Endothelial cell (in vitro differentiated cells): ENCODE measurements at places on chromosomes 6 and 20.

DNA sequence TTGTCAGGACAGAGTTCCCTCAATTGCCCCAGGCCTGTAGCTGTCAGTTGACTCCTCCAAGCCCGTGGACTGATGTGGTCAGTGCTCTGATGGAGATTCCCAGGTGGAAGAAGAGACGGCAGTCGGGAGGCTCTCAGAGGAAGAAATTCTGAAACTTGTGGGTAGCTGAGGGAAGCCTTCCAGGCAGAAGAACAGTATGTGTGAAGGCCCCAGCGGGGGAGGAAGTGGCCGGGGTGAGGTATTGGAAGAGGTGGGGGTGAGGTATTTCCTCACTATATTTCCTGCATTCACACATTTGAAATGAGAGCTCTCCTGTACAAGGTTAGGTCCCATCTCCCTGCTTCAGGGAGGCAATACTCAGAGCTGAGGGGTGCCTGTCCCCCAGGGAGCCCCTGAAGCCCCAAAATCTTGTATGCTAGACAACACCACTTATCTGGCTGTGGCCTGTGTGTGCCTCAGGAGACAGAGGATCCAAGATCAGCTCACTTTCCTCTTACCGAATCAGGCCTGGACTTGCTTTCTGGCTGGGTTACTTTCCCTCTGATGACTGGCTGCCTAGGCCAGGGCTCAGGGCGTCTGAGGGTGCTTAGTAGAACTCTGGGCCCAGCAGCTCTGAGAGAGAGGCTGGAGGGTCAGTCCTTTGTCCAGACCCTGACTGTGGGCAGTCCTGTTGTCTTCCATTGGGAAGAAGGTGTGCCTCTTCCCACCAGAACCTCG is 49.3 kb upstream of the MYL9 start:
- peak overlapping the region; percentile 33 for H3K4me3 ChIP-seq
- peaks cover 27% of the 10 kb centered on the region for H3K36me3 ChIP-seq
- peaks cover 10% of the 10 kb centered on the region for H3K27me3 ChIP-seq

GRCh38 chr6:137590684-137591083 is 96.5 kb upstream of the OLIG3 start:
- no peaks in the 10 kb centered on the region for H3K4me1 ChIP-seq
- H3K27me3 ChIP-seq, result peaks cover 2% of the 10 kb centered on the region
- H3K4me3 ChIP-seq, result no peak overlapping the region
- H3K36me3 ChIP-seq, result no peaks in the 10 kb centered on the region
- no peak for DNase-seq

- H3K4me1 ChIP-seq, result peaks cover 24% of the 10 kb centered on the region
- H3K4me3 ChIP-seq, result no peak overlapping the region
- peaks cover 2% of the 10 kb centered on the region for H3K36me3 ChIP-seq
- H3K27ac ChIP-seq, result no peak overlapping the region
- no peak for DNase-seq
These were observed 174.5 kb downstream of the CDC5L start for GRCh38 chr6:44561832-44562665.

- DNase-seq, result no peak
- peaks cover 28% of the 10 kb centered on the region for H3K4me1 ChIP-seq
- no peak overlapping the region for H3K27ac ChIP-seq
- H3K4me3 ChIP-seq, result no peak overlapping the region
These were observed 280.6 kb upstream of the PRDM1 start for GRCh38 chr6:105805501-105806023.

DNA sequence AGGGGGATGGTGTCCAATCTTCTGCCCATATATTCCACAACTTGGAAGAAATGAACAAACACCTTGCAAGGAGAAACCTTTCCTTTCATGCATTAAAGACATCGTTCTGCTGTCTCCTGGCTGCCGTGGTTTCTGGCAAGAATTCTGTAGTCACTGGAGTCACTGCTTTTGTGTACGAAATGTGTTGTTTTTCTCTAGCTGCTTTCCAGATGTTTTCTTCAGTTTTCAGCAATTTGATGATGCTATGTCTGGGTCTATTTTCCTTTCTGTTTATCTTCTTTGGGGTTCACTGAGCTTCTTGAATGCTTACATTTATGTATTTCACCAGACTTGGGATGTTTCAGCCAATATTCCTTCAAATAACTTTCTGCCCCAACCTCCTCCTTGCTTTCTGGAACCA is 40.6 kb upstream of the SLCO4A1 start:
- DNase-seq, result no peak
- no peak overlapping the region for H3K27ac ChIP-seq
- no peak overlapping the region for H3K4me3 ChIP-seq
- H3K4me1 ChIP-seq, result peaks cover 3% of the 10 kb centered on the region
- H3K36me3 ChIP-seq, result no peaks in the 10 kb centered on the region

DNA sequence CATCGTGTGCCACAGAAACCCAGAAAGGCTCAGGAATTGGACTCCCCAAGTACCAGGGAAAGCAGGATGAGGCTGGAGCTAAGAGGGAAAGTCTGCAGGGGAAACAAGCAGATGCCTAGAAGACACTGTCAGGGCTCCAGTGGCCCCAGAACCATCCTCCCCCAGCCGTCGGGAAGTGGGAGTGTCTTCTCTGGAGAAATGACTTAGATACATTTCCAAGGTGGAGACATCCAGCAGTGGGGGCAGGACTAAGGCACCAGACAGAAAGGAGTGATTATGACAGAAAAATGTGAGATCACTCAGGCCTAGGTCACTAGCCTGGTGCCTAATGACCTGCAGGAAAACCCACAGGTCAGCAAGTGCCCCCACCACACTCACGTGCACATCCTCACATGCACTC is 36.0 kb upstream of the VSX1 start:
- H3K4me3 ChIP-seq, result no peak overlapping the region
- DNase-seq, result no peak
- H3K4me1 ChIP-seq, result no peaks in the 10 kb centered on the region
- H3K27me3 ChIP-seq, result no peaks in the 10 kb centered on the region
- no peaks in the 10 kb centered on the region for H3K36me3 ChIP-seq
- H3K27ac ChIP-seq, result no peak overlapping the region

- peaks cover 6% of the 10 kb centered on the region for H3K4me1 ChIP-seq
- H3K4me3 ChIP-seq, result no peak overlapping the region
- H3K36me3 ChIP-seq, result peaks cover 11% of the 10 kb centered on the region
- peaks cover 8% of the 10 kb centered on the region for H3K27me3 ChIP-seq
These were observed 217.3 kb upstream of the SULF2 start for GRCh38 chr20:48002517-48002970.

GRCh38 chr20:51542571-51543421 is at the start of gene NFATC2:
Gene NFATC2, minus strand, starts transcription at chr20:51542719. Its CDS starts 220 bp downstream, at chr20:51542499.
- peaks cover 25% of the 10 kb centered on the region for H3K27me3 ChIP-seq
- DNase-seq, result peak; percentile 41
- peak within 1 kb of the TSS; percentile 70 for H3K4me3 ChIP-seq
- H3K36me3 ChIP-seq, result no peaks in the 10 kb centered on the region

DNA sequence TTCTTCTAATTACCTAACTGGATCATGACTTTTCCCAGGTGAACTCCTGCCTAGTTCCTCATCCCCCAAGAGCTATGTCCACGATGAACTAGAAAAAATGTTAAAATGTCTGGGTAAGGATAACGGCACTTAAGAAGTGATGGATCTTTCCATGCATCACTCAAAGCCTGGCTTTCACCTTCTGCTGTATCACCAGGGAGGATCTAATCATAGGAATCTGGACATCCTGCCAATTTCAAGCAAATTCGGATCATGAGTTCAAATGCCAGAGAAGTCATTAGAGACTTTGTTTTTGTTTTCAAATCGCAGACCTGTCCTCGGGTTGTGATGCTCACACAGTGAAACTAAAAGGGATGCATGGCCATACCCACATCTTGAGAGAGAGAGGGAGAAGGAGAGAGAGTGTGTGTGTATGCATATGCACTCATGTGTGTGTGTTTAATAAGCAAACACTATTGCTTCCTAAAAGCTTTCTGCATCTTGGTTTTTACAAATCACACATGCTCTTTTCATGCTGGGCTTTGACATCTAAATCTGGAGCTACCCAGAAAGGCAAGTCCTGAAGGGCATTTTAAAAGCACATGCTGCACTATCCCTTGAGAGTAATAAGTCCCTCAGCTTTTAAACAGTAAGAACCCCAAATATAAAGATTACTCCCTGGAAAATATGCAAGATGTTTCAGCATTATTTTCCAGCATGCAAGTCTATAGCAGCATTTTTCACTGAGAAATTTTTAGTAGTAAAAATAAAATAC is 524.6 kb upstream of the NOX3 start:
- no peak overlapping the region for H3K4me3 ChIP-seq
- H3K36me3 ChIP-seq, result no peaks in the 10 kb centered on the region
- no peak overlapping the region for H3K27ac ChIP-seq
- H3K4me1 ChIP-seq, result peaks cover 7% of the 10 kb centered on the region
- H3K27me3 ChIP-seq, result peaks cover 1% of the 10 kb centered on the region
- DNase-seq, result no peak

- H3K27me3 ChIP-seq, result peaks cover 2% of the 10 kb centered on the region
- DNase-seq, result no peak
- no peak overlapping the region for H3K4me3 ChIP-seq
- no peaks in the 10 kb centered on the region for H3K4me1 ChIP-seq
- H3K36me3 ChIP-seq, result no peaks in the 10 kb centered on the region
These were observed 95.4 kb downstream of the TMEM170B start for GRCh38 chr6:11632795-11633511.

DNA sequence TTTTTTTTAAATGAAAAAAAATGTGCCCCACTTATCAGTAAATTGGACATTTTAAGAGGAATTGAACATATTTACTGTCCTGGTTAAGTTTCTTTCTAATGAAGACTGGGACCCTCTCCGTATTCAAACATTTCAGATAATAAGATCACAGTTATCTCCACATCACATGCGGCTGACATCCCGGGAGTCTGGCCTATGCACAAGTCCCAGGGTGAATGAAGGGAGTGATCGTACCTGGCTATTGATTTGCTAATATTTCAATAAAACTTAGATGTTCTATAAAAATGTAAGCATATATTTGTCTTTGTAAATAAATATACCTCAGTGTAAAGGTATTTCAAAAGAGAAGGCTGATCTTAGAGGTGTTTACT is 58.1 kb downstream of the FOXC1 start:
- no peak overlapping the region for H3K4me3 ChIP-seq
- H3K36me3 ChIP-seq, result no peaks in the 10 kb centered on the region
- peaks cover 7% of the 10 kb centered on the region for H3K27me3 ChIP-seq
- peaks cover 4% of the 10 kb centered on the region for H3K4me1 ChIP-seq

GRCh38 chr6:140546640-140547039 is 1172.2 kb upstream of the CITED2 start:
- H3K4me3 ChIP-seq, result no peak overlapping the region
- H3K27me3 ChIP-seq, result no peaks in the 10 kb centered on the region
- H3K27ac ChIP-seq, result no peak overlapping the region

DNA sequence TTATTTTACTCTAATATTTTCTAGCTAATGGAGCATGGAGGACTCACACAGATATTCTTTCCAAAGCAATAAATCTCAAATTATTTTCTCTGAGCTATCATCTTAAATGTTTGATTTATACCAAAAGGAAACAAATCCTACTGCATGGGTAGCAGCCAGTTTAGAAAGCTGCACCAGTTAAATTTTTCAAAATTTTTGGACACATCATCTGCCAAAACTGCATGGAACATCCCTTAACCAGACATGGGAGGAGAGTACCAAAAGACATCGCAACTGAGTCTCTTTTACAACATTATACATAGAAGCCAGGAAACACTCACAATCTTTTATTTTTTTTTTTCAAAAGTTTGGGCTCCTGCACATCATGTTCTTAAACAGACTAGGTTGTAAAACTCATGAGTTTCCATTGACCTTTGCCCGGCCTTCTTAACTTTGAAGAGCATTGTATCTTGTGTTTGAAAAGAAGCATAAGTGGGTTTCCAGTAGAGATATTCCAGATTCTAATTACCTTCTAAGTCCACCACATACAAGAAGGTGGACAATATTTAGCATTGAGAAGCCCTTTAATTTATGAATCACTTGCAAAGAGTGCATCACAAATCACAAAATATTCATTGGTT is 87.7 kb upstream of the HMGCLL1 start:
- H3K36me3 ChIP-seq, result no peaks in the 10 kb centered on the region
- H3K27ac ChIP-seq, result no peak overlapping the region
- H3K4me3 ChIP-seq, result no peak overlapping the region
- H3K27me3 ChIP-seq, result no peaks in the 10 kb centered on the region

GRCh38 chr6:156953479-156954146 is 176.4 kb downstream of the ARID1B start:
- DNase-seq, result no peak
- peak overlapping the region; percentile 91 for H3K27ac ChIP-seq
- peaks cover 8% of the 10 kb centered on the region for H3K27me3 ChIP-seq
- no peaks in the 10 kb centered on the region for H3K36me3 ChIP-seq
- no peak overlapping the region for H3K4me3 ChIP-seq

- H3K27me3 ChIP-seq, result peaks cover 2% of the 10 kb centered on the region
- peaks cover 3% of the 10 kb centered on the region for H3K4me1 ChIP-seq
- peaks cover 29% of the 10 kb centered on the region for H3K36me3 ChIP-seq
- DNase-seq, result no peak
- H3K27ac ChIP-seq, result no peak overlapping the region
These were observed 62.7 kb downstream of the DZANK1 start for GRCh38 chr20:18404172-18404571.

- no peaks in the 10 kb centered on the region for H3K27me3 ChIP-seq
- no peak overlapping the region for H3K4me3 ChIP-seq
- H3K36me3 ChIP-seq, result no peaks in the 10 kb centered on the region
- no peak for DNase-seq
- peak overlapping the region; percentile 24 for H3K27ac ChIP-seq
These were observed 24.7 kb downstream of the MGME1 start for GRCh38 chr20:17993546-17993945.

DNA sequence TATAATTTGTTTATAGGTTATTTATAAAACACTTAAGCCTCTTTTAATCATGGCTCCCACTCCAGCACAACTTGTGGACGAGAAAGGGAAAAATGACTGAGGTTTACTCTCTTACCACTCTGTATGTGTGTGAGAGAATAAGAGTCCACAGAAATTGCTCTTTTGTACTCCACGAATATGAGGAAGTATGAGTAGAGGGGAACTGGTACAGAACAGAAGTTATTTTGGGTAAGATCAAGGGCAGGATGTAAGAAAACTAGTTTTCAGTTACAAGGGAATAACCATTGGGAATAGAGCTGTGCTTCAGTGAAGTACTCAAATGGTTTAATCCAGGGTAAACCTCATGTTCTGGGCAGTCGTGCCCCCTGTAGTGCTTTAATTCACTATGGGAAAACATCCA is 72.6 kb downstream of the REV3L start:
- peaks cover 4% of the 10 kb centered on the region for H3K4me1 ChIP-seq
- DNase-seq, result no peak
- no peak overlapping the region for H3K27ac ChIP-seq
- H3K27me3 ChIP-seq, result no peaks in the 10 kb centered on the region
- no peaks in the 10 kb centered on the region for H3K36me3 ChIP-seq

DNA sequence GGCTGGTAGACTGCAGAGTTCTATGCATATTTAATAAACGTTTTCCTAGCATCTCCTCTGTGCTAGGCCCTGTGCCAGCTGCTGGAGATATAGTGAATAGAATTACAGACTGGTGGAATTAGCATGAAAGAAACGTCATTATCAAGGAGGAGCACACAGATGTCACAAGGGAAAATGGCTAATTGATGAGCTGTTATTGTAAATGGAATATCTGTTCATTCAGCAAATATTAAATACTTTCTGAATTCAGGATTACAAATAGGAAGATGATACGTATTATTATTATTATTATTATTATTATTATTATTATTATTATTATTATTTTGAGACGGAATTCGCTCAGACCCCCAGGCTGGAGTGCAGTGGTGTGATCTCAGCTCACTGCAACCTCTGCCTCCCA is 1.2 kb downstream of the AAR2 start:
- H3K4me1 ChIP-seq, result peaks cover 27% of the 10 kb centered on the region
- peak overlapping the region; percentile 90 for H3K4me3 ChIP-seq
- no peaks in the 10 kb centered on the region for H3K36me3 ChIP-seq
- no peaks in the 10 kb centered on the region for H3K27me3 ChIP-seq
